Fibroblast of skin of right quadriceps (primary cell): ENCODE measurements at places on chromosomes 11 and 22.

- DNase-seq, result peak; percentile 75
Observed at GRCh38 chr22:23220485-23221350, 40.4 kb downstream of the BCR start.

GRCh38 chr11:20203831-20204230, 43.6 kb upstream of the DBX1 start:
- no peak for DNase-seq

GRCh38 chr11:21588754-21589153, 604.1 kb upstream of the ANO5 start:
- no peak for DNase-seq

GRCh38 chr11:62103986-62104385, 19.8 kb upstream of the INCENP start:
- no peak for DNase-seq

DNA sequence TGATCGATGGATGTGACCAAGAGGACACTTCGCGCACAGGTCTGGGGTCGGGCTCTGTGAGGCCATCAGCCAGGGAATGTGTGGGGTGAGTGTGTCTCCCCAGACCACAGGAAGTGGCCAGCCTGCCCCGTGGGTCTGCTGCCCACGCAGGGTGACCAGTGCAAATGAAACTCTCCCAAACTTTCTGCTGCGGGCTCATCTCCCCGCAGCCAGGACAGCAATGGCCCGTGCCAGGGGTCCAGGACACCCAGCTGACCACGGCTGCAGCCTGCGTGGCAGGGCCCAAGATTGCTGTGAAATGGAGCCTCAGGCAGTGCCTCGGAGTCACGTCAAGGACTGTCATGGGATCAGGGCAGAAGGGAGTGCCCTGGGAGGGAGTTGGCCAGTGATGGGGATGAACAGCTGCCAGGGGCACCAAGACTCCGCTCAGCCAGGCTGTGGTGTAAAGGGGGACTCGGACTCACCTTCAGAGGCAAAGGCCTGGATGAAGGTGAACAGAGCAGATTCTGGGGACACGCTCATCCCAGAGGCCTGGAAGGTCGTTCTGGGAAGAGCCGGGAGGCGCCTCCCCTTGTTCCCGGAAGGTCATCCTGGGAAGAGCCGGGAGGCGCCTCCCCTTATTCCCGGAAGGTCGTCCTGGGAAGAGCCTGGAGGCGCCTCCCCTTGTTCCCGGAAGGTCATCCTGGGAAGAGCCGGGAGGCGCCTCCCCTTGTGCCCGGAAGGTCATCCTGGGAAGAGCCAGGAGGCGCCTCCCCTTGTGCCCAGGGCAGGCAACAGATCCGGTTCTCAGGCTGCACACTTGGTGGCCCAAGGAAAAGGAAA, 252.6 kb downstream of the BRD1 start:
- DNase-seq, result no peak

GRCh38 chr11:32052215-32052614, 38.7 kb upstream of the RCN1 start:
- DNase-seq, result peak; percentile 59

DNA sequence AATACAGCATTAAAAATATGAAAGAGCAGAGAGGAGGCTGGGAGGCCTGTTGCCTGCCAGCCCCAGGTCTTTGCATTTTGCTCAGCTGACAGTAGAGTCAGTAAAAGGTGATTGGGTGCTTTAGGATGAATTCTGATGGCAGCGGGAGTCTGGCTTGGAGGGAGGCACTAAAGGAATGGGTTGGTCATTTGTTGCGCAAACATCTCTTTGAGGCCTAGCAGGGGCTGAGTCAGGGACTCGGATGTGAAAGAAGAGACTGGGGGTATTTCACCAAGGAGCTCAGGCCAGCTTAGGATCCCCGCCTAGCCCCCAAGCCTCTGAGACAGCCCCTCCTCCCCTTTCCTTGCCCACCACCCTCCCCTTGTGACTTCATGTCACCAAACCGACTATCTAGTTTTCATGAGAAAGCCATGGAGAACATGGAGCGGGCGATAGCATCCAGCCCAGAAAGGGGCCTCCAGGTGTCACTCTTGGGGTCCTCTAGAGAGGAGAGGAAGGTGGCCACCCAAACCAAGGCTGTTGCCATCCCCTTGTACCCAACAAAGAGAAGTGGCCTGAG, 9.7 kb downstream of the DGKZ start:
- DNase-seq, result peak; percentile 69

DNA sequence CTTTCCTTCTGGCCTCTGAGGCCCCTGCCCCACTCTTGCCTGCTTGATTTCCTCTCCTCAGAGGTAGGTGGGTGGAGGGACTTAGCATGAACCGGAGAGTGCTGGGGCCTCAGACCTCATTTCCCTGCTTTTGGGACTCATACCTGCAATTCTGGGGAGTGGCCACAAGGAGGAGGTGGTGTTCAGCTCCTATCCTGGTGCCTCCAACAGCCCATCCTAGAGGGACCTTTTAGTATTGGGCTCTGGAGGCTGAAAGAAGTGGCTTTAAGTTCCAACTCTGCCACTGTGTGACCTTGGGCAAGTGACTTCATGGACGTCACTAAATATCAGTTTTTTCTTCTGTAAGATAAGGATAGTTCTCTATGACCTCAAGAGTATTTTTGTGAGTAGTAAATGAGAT, 98.6 kb downstream of the KIAA1671 start:
- no peak for DNase-seq

DNA sequence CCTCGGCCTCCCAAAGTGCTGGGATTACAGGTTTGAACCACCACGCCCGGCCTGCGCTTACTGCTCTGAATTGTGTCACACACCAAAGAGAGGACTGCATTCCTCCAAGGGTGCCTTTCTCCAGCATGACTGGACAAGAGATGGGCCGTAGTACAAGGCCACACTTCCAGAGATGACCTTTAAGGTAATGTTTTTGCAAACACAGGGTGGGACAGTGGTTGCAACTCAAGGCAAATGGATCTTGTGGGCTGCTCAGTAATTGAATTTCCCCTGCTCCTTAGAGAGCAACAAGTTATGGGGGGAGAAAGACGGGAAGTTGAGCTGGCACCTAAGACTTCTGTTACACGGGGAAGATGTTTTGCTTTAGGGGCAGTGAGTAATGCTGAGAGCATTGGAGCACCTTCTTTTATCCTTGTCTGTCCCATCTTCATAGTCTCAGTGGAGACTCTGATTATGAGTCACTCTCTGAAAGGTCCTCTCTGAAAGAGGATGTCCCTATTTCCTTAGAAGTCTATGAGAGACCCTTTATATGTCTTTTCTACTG, 66.3 kb downstream of the C11orf91 start:
- DNase-seq, result peak; percentile 86

DNA sequence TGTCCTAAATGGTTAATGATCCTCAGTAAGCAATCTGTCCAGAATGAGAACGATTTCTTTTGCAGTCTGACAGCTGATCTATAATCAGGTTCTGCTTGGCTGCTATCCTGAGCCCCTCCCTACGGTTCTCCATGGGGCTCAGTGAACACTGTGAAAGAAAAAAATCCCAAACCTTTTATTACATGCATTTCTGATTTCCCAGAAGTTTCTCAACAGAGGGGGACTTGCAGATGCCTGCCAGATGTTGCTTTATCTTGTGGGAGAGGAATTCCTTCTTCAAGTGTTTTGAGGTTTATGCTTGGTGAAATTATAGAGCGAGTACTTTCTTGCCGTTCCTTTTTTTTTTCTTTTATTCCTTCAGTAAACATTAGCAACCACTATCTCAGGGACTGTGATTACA, 531.9 kb upstream of the ISX start:
- no peak for DNase-seq

DNA sequence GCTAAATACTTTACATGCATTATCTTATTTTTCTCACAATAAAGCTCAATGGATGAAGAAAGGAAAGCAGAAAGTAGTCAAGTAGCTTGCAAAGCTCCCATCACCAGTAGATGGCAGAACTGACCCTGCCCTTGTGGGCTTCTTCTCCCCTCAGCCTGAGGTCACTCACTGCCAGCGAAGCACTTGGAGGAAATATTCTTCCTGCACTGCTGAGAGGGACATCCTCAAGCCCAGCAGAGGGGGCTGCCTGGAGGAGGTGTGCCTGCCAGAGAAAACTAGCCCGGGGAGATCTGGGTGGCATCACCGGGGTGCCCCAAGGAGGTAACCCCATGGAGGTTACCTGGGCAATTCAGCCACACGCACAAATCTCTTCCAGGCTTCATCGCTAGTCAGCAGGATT, 6.6 kb downstream of the APOL4 start:
- DNase-seq, result peak; percentile 76

GRCh38 chr22:43838571-43839307, 23.6 kb downstream of the SULT4A1 start:
- no peak for DNase-seq

DNA sequence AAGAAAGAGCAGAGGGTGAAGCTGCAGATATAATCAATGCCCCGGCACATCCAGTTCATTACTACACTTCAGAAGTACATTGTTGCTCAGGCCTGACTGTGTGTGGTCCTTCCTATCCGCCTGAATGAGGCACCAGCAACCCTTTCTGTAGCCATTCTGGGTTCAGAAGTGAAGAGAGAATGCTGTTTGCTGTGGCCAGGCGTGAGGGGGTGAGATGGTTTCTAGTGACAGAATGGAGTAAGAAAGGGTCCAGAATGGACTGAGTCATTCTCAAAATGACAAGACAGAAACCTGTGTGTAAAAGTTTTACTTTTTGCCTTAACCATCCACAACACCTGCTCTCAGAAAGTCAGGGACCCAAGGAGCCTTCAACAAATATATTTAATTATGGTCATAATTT, 334.8 kb downstream of the GUCY1A2 start:
- DNase-seq, result no peak

- no peak for DNase-seq
Observed at GRCh38 chr22:49971232-49972162, 10.9 kb downstream of the PIM3 start.

DNA sequence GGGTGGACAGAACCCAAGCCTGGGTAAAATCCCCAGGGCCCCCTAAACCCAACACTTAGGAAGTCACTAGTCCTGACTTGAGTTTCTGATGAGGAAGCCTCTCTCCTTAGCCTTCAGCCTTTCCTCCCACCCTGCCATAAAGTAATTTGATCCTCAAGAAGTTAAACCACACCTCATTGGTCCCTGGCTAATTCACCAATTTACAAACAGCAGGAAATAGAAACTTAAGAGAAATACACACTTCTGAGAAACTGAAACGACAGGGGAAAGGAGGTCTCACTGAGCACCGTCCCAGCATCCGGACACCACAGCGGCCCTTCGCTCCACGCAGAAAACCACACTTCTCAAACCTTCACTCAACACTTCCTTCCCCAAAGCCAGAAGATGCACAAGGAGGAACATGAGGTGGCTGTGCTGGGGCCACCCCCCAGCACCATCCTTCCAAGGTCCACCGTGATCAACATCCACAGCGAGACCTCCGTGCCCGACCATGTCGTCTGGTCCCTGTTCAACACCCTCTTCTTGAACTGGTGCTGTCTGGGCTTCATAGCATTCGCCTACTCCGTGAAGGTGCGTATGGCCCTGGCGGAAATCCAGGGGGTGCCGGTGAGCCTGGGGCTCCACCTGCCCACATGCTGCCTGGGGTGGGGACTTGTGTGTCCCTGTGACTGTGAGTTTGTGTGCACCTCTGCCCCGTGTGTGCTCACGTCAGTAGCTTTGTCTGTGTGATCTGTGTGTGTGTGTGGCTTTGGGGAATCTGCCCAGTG, at the start of gene IFITM1:
IFITM1 (plus strand) TSS at position 254 of the 767 bp plus-strand sequence; CDS start at position 385, 131 bp downstream.
- peak; percentile 78 for DNase-seq

DNA sequence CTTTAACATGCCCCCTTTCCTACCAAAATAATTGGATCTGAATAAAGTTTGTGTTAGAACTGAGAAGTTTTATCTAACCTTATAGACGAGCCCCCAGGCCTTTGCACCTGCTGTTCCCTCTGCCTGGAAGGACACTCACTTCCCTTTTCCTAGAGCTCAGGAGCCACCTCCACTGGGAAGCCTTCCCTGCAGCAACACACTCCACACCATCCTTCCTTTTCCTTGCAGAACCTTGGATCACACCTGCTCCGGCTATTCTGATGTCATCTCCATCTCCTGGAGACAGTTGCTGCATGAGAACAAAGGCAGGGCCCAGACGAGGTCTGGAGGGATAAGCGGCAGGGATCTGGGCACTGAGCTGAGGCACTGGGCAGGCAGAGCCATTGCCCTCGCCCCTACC, 22.6 kb upstream of the MYOD1 start:
- no peak for DNase-seq

- DNase-seq, result no peak
Observed at GRCh38 chr22:29979777-29980321, 96.9 kb downstream of the MTMR3 start.

GRCh38 chr22:20141186-20142077, 9.4 kb downstream of the CCDC188 start:
- DNase-seq, result peak; percentile 66

GRCh38 chr22:39429186-39429585, 27.6 kb upstream of the MGAT3 start:
- DNase-seq, result no peak

GRCh38 chr22:22164541-22165272, 79.9 kb upstream of the VPREB1 start:
- no peak for DNase-seq

DNA sequence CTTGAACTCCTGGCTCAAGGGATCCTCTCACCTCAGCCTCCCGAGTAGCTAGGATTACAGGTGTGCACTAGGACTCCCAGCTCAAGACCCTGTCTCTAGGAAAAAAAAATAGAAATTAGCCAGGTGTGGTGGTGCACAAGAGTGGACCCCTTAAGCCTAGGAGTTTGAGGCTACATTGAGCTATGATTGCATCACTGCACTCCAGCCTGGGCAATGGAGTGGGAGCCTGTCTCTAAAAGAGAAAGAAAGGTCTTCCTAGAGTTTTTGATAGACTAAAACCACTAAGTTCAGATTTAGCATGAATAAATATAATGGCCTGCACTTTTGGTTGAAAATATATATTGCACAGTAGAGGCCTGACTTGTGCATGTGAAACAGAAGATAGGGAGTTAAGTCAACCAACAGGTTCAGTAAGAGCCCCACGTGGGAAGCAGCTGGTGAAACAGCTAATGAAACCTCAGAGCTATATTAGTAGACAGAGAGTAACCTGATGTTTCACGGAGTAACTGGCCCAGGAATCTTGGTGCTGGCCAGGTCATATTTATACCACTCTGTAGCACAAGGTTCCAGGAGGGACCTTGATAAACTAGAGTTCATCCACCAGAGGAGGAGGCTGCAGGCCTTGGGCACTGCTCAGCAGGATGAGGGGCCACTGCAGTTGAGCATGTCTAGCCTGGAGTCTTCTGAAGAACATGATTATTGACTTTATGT, 4.6 kb upstream of the MICAL3 start:
- DNase-seq, result no peak

GRCh38 chr11:67366961-67367760, 6.2 kb downstream of the CLCF1 start:
- no peak for DNase-seq

DNA sequence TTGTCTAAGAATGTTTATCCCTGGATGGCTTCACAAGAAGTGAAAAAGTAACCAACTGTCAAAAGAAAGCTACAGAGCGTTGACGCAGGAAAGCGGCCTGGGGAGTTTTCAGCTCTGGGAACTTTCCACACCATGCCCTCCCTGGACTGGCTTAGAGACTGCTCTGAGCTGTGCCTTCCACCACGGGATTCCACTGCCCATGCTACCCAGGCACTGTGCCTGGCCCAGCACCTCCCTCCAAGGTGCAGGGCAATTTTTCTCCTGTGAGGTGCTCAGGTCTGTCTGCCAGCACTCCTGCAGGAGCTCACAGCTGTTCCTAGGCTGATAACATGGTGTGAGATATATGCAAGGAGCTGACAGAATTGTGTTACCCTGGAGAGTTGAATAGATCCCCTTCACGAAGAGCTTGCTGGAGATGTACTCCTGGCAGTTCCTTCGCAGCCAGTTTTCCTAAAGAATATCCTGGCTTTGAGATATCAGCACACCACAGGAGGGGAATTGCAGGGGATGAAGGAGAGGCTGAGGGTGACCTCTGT, 258.3 kb upstream of the B3GAT1 start:
- DNase-seq, result no peak
